ENCODE measurements at places on chromosomes 1 and 21.

GRCh38 chr1:192010406-192010805 is 147.9 kb upstream of the RGS18 start:
- no peak for DNase-seq

DNA sequence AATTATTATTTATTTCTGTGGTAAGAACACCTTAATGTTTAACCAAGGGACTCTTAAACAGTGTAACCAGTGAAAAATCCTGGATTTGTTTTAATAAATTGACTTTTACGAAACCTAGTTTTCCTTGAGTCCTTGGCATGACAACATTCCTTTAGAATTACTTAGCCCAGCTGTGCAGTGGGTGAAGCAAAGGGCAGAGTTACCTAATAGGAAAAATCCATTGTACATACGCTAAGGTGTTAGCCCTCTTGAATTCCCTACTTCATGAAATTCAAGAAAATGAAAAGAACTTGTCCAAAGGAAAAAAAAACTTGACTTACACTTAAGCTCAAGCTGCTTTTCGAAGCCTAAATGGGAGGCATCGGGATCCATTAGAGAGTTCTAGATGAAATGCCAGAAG is 852.0 kb upstream of the ADAMTS5 start:
- DNase-seq: no peak

- DNase-seq: no peak
Measured at GRCh38 chr1:60984062-60984799, 98.1 kb upstream of the NFIA start.

GRCh38 chr1:59013276-59013927 is 229.6 kb upstream of the JUN start:
- no peak for DNase-seq

Data from NCI-H1417 treated with DMSO at 0.1 percent for 48 hours (cell line).